ENCODE measurements at places on chromosomes 1 and 21. TPM values are rescaled to one million over a fixed set of nuclear protein-coding genes. Genes with fewer than 3 reads are reported as not detected.

- DNase-seq = no peak
These were observed 50.2 kb upstream of the ATP1A1 start for GRCh38 chr1:116322752-116323405.

DNA sequence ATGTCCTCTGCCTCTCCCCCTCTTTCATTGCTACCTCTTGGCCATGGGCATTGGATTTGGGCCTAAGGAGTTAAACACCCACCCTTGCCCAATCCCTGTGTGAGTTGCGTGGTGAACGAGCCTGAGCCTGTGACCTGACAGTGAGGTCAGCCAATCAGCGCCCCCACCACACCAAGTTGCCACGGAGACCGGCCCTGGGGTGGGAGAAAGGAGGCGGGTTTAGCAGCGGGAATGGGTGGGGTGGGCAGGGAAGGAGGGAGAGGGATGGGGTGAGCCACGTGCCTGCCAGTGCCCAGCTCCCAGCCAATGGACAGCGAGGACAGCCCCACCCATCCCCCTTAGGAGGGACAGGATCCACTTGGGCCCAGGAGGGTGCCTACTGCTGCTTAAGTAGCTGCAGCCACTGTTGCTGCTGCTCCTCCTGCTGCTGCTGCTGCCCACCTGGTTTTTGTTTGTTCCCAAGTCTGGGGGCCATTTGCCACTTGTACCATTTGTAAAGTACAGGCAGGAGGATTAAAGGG is 9.5 kb downstream of the ZBTB7B start:
- DNase-seq = peak; percentile 78

- DNase-seq = no peak
These were observed 304.4 kb downstream of the NFIA start for GRCh38 chr1:61386770-61387169.

OLFML2B gene
- total RNA-seq = not detected

DNA sequence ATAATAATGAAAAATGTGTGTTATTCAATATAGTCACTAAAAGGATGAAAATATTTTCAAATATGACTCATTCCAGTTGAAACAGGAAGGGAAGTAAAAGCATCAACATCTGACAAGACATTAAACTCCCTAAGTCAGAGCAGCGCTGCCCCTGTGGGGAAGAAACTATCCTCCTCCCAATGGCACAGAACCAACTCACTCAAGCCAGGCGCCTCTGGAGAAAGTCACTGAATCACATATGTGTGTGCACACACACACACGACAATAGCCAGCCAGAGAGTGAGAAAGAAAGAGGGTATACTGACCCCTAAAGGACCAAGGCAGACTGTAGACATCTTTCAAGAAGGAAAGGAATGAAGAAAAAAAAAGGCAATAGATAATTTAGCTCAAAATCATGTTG is 126.9 kb downstream of the SETD4 start:
- DNase-seq = no peak

DNA sequence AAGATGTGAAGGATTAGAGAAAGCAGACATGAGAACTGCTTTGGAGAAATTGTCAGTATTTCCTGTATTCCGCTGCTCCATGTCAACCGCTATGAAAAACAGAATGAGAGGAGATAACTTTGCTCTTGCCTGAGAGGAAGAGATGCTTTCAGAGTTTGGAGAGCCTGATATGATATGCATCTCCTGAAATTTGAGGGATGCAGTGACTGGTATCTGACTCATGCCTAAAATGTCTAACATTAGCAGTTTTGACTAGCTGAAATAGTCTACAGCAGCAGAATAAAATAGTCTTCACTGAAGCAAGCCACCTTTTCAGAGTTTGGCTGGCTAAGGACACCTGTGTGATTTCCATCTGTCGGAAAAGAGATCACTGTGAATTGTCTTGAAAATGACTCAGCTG is 165.8 kb upstream of the LRRC7 start:
- no peak for DNase-seq

DNA sequence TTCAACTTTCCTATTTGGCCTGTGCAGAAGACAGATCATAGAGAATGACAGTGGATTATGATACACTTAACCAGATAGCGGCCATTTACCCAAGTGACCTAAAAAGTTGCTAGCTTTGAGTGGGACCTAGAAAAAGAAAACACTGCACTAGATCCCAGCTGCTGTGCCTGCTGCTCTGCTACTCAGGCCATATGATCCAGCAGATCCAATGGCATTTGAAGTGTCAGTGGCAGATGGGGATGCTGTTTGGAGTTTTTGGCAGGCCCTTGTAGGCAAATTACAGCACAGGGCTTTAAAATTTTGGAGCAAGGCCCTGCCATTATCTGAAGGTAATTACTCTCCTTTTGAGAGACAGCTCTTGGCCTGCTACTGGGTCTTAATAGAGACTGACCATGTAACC is 74.0 kb upstream of the KCNE2 start:
- DNase-seq = no peak

GRCh38 chr21:45818904-45819285 is 162.7 kb upstream of the COL6A1 start:
- DNase-seq = peak; percentile 92

GRCh38 chr1:232355162-232356006 is 274.5 kb downstream of the SIPA1L2 start:
- no peak for DNase-seq
